ENCODE measurements at places on chromosomes 12 and 14.

DNA sequence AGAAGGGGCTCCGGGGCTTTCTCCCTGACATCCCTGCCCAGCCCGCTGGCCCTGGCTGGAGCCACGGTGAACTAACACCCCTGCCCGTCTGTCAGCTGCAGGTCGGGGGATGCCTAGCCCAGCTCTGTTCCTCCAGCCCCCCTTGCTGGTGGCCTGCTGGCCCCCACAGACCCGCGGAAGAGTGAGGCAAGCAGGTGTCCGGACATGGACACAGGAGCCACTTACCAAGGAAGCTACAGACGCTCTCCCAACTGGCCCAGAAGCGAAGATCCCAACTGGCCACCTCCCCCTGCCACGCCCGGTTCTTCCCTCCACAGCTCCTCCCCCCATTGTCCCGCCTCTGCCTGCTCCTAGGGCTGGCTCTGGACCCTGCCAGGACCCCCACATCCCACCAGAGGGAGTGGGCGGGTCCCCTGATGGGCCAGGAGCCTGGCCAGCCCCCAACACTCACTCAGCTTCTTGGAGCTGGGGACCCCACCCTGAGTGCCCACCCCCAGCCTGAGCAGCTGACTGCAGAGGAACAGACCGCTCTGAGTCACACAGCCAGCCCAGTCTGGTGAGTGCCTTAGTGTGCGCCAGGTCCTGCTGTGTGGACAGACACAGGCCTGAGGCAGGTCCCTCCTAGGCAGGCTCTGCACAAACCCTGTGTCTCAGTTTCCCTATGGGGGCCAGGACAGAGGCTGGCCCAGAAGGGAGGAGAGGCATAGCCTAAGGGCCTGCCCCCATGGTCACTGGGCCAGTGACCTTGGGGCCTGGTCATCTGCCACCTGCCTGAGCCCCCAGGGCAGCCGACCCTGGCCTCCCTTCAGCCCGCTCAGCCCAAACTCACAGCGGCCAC, 7.7 kb downstream of the AHNAK2 start:
- ATAC-seq = peak; percentile 54

DNA sequence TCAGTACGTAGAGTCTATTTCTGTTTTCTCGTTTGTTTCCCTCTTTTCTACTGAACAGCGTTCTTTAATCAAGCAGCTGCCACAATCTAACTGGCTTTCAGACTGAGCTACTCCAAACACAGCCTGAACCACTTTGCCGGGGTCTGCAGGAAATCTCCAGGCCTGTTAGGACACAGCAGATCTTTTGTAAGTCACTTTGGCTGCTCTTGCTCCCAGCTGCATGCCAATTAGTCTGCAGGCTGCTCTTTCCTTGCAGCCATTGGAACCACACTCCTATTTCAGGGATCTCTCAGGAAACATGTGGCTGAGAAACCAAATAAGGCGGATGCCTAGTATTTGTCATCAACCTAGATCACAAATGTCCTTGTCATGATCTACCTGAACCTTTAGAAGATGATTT, 73.6 kb downstream of the TMTC1 start:
- ATAC-seq = peak; percentile 62

DNA sequence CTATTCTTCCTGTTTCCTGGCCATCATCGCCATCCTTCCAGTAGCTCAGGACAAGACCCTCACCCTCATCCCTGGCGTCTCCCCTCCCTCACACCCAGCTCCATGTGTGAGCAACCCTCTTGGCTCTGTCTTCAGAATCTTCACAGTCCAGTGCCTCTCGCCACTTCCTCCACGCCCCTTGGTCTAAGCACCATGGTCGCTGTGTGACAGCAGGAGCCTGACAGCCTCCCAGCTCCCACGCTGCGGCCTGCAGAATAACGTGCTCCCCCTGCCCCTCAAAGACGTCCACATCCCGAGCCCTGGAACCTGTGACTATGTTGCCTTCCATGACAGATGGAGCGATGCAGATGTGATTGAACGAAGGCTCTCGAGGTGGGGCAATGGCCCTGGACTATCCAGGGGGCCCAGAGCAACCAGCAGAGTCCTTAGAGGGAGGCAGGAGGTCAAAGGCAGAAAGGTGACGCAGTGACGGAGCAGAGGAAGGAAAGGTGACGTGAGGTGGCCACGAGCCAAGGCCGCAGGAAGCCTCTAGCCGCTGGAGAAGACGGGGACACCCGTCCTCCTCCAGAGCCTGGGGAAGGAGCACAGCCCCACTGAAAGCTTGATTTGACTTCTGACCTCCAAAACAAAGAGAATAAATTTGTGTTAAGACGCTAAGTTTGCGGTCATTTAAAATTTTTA, 139.8 kb downstream of the CALM1 start:
- no peak for ATAC-seq

- no peak for ATAC-seq
Measured at GRCh38 chr14:105484997-105485393, 1.7 kb upstream of the CRIP1 start.

DNA sequence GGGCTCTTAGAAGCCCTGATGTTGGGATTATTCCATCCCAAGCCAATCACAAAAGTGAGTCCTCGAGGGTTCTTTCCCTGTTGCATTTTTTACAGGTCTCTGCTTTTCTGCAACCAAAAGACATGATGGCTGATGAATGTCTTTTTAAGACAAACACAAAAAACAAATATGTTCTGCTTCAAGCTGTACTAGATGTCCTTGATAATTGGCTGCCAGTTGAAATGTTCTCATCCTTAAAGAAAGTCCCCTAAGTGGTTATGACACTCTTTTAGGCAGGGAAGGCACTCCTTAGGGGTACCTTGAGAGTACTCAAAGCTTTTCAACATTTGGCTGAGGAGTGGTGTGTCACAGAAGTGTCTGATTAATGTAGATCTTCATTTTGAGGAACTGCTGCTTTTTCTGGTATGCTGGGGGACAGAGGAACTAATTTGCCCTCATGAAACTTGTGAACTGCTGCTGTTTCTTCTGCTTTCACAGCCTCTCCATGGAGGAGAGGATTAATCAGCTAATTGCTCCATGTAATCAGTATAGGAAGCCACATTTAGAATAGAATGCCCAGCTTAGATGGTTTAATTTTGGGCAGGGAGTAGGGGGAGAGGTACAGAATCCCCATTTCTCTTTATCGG, 22.8 kb upstream of the IGF1 start:
- ATAC-seq = no peak

GRCh38 chr14:74035556-74035955, 16.4 kb downstream of the BBOF1 start:
- ATAC-seq = no peak

GRCh38 chr14:90627478-90627877, 188.8 kb downstream of the TTC7B start:
- ATAC-seq = no peak

Data from gastroesophageal sphincter (tissue), 4 donors.